Colonic mucosa (tissue), 4 donors: ENCODE measurements at places on chromosomes 1 and 21.

DNA sequence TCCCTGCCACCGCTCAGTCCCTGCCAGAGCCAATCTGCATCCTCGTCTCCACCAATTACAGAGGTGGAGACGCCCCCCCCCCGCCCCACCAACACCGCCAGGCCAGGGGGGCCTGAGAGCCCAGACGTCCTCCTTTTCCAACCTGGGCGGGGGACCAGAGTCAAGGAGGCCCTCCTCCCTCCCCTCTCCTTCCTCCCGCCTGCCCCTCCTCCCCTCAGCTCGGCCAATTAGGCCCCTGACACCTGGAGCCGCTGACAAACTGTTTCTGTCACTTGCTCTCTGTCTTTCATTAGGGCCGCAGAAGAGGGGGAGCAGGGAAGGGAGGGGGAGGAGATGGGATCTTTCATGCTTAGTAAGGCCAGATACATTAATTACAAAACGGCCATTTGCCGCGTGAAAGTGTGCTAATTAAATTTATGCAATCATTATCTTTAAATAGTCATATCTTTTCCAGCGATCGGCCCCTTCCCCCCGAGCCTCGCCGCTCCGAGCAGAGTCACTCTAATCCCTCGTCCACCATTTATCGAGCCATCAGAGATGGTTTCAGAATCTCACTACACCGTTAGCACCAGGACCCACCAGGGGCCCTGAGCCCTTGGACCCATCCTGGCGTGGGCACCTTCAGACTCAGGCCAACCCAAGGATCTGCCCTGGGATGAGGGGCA, 94.7 kb downstream of the PAX7 start:
- DNase-seq = no peak

- no peak for DNase-seq
Observed at GRCh38 chr1:54835131-54835898, 34.2 kb upstream of the TTC22 start.

- DNase-seq = no peak
Observed at GRCh38 chr1:210916548-210916947, 217.4 kb downstream of the KCNH1 start.

DNA sequence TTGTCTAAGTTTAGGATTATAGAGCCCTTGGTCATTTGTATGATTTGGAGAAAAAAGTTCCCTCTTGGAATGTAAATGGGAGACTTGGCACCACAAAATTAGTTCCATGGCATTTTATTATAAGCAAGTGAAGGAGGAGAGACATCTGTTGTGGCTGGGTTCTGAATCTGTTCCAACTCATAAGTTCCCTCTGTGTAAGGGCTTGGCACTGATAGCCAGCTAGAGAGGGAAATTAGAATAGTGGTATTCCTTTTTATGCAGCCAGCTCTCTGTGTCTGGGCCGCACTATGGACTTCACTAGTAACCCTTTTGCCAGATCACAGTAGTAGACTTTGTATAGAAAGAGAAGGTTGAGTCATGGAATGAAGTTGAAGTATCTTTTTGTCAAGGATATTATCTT, 31.1 kb downstream of the GNAI3 start:
- no peak for DNase-seq

- no peak for DNase-seq
Observed at GRCh38 chr1:41700986-41701535, 216.6 kb upstream of the EDN2 start.

DNA sequence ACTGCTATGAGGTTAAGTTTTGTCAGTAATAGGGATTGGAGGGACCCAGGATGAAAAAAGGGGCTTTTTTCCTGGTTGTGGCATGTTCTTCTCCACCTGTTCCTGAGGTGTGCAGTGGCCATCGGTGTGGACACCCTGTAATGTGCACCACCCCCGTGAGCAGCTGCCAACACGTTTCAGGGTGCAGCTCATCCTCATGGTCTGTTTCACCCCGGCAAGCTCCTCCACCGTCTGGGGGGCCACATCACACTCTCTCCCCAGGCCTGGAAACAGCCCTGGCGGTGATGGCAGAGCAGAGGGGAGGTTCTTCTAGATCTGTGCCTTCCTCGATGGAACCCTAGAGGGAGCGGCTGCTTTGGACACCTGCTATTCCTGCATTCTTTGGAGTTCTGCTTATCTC, 435.4 kb downstream of the MATN1 start:
- peak; percentile 2 for DNase-seq

DNA sequence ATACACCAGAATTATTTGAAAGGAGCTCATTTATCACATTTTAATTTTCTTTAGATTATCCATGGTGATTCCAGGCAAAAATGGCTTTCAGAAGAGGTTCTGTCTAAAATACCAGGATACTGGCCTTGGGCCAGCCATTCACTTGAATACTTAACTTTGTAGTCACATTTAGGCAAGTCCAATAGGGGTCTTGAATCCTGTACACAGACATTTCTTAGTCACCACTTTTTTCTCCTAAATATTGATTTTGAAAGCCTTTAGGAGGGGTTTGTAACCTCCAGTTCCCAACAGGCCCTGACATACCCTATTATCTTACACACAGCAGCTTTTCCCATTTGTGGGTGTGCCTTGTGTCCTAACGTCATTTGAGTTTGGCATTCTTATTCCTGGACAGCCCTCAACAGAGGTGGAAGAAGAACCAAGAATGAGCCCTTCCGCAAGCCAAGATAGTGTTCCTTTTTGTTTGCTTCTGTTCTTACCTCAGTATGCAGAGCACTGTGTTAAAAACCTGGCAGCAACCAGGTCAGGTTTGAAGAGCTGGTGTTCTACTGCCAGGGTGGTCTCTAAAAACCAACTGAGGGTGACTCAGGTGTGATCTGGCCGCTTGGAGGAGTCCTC, 19.5 kb downstream of the MAP3K7CL start:
- no peak for DNase-seq

- no peak for DNase-seq
Observed at GRCh38 chr1:205700865-205701401, 20.6 kb upstream of the SLC45A3 start.

GRCh38 chr1:154265586-154265985, 6.8 kb upstream of the HAX1 start:
- DNase-seq = no peak

DNA sequence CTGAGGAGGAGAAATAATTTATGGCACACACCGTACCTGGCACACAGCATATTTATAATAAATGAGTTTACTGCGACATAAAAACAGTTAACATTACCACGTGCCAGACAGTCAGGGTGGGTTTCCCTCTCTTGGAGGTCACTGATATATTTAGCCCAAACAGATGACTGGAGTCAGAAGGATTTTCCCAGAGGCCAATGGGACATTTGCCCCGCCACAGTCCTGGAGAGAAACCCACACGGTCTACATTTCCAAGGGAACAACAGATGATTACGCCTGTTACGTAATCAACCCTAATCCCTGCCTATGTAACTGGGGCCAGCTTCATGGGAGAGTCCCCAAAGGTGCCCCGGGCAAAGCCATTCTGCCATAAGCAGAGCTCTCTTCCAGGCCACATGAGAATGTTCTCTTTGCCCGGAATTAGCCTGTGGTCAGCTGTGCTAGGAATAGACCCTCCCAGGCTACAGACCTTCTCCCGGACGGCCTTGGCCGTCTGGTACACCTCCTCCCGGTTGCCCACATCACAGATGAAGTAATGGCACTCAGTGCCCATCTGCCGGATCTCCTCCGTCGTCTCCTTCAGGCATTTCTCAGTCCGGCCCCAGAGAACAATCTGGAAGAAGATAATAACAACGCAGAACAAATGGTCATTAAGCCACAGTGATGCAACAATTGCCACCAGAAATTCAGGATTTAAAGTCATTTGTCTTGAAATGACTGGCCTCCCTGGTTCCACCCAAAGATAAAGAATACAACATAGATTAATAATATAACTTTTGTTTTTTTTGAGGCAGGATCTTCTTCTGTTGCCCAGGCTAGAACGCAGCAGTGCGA, 37.7 kb downstream of the DHRS3 start:
- no peak for DNase-seq

DNA sequence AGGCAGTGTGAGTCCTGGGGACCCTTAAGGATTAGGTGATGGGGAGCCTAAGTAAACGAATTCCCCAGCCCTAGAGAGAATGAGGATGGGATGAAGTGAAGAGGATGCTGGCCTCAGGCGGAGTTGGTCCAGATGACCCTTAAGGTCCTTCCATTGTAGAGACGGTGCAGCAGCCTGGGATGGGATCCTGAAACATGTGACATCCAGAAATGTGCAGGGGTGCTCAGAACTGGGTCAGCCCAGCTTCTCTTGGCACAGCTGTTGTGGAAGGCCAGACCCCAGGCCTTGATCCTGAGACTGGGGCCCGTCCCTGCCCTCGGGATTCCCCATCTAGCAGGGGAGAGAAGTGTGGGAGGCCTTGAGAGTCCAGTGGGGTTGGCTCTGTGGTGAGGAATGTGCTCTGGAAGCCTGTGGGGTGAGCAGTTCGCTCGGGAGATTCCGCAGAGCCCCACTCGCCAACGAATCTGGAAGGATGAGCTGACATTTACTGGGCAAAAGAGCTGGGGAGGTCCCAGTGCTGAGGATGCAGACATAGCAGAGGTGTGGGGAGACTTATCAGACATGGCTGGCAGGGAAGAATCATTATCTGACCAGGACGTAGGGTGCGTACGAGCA, 28.1 kb downstream of the A3GALT2 start:
- DNase-seq = no peak

GRCh38 chr1:227362039-227362438, 43.7 kb upstream of the CDC42BPA start:
- DNase-seq = no peak

GRCh38 chr1:154337253-154337894, 12.0 kb downstream of the ATP8B2 start:
- DNase-seq = no peak

GRCh38 chr1:235583511-235584001, 66.0 kb downstream of the GNG4 start:
- no peak for DNase-seq

DNA sequence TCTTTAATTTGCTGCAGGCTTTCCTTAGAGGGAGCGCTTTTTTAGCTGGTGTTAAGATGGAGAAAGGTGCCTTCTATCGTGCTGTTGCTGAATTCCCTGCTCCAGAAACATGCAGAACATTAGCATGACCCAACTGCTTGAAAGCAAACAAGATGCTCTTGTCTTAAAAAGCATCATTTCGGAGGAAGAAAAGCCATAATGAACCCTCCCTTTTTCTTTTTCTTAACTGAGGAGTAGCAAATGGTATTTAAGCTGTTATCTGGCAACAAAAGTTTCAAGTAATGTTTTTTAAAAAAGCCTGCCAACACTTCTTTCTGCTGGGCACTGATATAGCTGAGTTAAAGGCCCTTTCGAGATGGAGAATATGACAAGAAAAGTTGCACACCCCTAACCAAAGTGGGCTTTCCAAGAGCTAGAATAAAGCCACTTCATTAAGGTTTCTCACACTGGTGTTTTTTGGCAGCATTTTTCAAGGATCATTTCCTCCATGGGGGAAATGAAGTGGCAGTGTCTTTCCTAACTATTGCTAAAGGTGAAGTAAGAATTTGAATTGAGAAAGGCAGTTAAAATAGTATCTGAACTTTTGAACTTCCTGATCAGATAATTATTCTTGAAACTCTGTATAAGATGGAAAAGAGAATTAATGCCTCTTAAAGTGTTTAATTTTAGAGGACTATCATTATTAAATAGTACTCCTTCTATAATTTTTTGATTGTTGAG, 38.8 kb downstream of the ST6GALNAC5 start:
- no peak for DNase-seq

DNA sequence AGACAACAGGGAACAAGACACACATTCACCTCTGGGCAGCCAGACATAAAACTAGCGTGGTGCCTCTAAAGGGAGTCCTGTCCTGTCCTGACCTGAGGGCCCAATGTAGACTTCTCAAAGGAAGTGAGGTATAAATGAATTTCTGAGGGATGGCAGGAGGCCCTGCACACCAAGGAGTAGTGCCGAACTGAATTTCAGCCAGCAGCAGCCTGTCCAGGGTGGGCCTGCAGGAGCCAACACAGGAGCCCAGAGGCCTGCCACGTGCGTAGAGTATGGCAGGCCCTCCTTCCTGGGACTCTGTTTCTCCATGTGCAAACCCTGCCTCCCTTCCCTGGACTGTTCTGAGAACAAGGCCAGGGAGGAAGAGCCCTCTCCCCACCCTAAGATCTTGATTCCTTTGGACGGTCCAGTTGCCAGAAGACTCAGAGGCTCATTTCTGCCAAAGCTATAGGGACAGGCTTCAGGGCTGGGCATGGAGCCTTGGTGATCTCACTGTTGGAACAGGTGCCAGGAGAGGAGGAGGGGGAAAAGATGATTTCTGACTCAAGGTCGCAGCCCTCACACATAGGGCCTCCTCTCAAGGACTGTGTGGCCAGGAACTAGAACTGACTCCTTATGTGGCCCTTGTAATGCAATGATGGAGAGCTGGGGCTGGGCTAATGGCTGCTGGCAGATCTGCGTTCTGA, 1.8 kb upstream of the FABP3 start:
- no peak for DNase-seq

- no peak for DNase-seq
Observed at GRCh38 chr21:46562472-46562871, 42.4 kb downstream of the S100B start.

- peak; percentile 94 for DNase-seq
Observed at GRCh38 chr21:36719614-36720013, 20.7 kb downstream of the SIM2 start.

DNA sequence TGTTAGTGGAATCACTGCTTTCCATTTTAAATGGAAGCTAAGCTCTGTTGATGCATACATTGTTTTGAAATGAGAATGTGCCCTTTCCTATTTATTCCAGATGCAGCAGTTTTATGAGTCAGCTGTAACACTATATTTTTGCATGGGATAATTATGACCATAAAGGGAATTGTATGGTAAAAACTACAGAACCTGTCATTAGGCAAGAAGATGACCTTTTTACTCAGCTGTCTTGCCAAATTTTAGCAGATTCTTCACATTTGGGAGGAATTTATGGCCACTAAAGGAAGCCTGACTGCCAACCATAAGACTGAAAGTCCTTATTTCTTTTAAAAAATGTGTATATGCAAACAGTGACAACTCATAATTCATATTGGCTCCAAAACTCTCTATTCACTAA, 356.3 kb upstream of the PRMT6 start:
- no peak for DNase-seq

DNA sequence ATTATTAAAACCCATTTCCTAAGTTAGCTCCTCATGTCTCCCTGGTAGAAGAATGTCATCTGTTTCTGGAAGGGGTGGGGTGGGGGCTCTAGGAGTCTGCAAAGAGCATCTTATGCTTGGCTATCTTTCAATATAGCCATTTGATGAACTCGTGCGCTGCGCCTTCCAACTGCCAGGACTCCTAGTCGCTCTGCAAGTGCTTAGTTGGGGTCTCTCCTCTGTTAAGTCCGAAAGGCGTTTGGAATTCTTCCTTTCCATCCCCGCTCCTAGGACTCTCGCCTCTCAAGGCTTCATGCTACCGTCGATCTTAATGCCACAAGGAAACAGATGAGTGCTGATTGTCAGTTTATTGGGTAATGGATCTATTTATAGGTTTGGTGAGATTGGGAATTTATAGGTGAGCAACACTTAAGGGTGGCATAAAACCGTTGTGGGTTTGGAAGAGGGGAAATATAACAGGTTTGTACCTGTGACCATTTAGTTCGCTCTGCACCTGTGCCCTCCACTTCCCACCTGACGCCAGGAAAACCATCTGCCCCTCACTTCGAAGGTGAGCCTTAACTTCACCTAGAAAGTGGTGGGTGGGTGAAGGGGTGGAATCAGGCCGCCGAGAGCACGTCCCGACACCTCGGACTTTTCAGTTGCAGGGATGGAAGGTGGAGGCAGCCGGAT, 1.1 kb downstream of the KCNH1 start:
- DNase-seq = no peak
